ENCODE measurements at places on chromosomes 5 and 9. TPM values are rescaled to one million over a fixed set of nuclear protein-coding genes. Genes with fewer than 3 reads are reported as not detected.

TRIP13 gene
- total RNA-seq: 26.6 TPM

SPINK7 gene
- total RNA-seq: not detected

OTP gene
- total RNA-seq: not detected

ADAMTS13 gene
- 2.1 TPM for total RNA-seq

MLANA gene
- not detected for total RNA-seq

ZNG1F gene
- 8.6 TPM for total RNA-seq

NDST1 gene
- total RNA-seq: 0.18 TPM

PFN3 gene
- total RNA-seq: not detected

NIPAL4 gene
- 0.10 TPM for total RNA-seq

PCDHB2 gene
- total RNA-seq: not detected

N4BP3 gene
- 4.4 TPM for total RNA-seq

DNA sequence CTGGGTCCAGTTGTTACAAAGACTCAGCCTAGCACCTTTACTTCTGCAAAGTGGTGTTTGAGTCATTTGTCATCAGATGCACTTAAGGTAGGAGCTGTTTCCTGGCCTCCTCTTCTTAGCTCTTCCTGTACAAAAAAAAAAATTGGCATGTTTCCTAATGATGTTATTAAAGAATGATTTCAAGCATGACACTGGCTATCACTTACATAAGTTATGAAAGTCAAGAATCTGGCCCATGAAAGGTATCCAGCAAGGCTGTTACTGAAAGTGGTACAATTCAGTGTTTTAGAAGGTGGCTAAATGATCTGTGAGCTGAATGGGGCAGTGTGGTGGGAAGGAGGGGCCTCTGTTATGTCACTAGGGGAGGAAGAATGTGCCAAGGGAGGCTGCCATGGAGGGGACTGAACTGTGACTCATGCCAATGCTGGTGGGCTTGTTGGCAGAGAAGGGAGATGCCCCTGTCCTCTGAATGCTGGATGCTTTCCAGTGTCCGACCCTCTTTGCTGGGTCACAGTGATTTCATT, 175.1 kb upstream of the MAP1B start:
- DNase-seq: no peak

GRCh38 chr5:1345876-1346626, 1.2 kb upstream of the CLPTM1L start:
- no peak for DNase-seq

DNA sequence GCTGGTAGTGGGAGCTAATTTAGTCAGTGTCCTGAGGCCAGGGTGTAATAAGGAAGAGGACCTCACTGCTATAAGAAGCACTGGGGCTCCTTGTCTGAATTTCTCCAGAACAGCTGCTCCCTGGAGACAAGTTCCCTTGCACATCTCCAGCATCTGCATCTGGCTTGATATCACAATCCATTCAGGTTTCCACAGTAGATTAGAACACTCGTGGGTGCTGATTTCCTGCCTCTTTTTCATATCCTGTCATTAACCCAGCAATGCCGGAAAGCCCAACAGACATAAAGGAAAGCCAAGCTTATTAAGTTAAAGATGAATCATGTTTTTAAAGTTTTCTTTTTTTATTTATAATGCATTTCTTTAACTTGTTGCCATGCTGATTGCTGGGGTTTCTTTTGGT, 232.3 kb upstream of the WWC1 start:
- DNase-seq: no peak

DNA sequence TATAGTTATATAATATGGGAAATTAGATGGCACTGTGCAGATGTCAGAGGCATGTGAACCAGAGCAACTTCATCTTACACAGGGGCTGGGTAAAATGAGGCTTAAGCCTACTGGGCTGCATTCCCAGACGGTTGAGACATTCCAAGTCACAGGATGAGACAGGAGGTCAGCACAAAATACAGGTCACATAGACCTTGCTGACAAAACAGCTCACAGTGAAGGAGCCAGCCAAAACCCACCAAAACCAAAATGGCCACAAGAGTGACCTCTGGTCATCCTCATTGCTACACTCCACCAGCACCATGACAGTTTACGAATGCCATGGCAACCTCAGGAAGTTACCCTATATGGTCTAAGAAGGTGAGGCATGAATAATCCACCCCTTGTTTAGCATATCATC, 479.4 kb downstream of the TLR4 start:
- DNase-seq: no peak

DNA sequence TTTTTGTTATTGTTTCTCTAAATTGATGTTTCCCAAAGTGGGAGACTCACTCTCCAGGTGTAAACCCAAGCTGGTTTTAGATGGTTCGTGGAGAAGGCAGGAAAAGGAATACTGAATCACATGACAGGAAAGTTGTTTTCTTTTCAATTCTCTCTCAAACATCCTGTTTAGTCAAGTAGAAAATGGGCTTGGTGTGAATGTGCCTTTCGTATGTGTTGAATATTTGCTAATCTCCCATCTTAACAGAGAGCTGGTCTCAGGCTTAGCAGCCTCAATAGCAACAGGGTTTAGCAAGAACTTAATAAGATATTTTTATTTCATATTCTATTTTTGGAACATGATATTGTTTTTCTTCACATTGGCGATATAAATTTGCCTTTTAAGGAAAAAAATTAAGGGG, 119.7 kb downstream of the INSYN2B start:
- no peak for DNase-seq

DNA sequence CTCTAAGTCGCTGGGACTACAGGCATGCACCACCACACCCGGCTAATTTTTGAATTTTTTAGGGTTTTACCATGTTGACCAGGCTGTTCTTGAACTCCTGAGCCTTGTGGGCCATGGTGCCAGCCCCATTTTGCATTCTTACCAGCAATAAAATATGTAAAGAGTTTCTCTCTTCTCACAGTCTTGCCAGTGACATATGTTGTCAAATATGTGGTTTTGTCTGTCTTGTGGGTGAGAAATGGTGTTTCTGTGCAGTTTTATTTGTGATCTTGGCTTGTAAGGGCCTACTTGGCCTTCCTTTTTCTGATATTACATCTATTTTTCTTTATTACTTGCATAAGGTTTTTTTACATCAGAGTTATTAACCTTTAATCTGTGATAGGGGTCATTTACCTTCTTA, 47.1 kb downstream of the SPIN1 start:
- no peak for DNase-seq

DNA sequence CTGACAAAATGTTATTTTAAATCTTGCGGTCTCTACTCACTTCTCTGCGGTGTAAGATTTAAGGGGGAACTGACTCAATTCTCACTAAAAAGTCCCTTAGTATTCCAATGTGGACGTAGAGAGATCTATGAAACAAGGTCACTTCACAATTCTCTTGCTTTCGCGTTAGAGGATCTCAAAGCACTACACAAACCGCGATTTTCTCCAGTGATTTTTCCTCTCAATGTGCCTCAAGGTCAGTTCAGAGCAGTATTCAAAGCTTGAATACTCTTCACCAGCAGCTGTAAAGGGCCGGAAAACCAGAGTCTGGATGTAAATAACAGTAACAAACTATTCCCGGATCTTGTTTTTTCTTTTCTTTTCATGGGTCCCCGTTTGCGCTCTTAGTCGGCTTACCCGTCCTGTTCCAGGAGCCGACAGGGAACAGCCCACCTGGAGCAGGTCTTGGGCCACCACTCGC, 128.2 kb downstream of the TMEM161B start:
- peak; percentile 20 for DNase-seq

DNA sequence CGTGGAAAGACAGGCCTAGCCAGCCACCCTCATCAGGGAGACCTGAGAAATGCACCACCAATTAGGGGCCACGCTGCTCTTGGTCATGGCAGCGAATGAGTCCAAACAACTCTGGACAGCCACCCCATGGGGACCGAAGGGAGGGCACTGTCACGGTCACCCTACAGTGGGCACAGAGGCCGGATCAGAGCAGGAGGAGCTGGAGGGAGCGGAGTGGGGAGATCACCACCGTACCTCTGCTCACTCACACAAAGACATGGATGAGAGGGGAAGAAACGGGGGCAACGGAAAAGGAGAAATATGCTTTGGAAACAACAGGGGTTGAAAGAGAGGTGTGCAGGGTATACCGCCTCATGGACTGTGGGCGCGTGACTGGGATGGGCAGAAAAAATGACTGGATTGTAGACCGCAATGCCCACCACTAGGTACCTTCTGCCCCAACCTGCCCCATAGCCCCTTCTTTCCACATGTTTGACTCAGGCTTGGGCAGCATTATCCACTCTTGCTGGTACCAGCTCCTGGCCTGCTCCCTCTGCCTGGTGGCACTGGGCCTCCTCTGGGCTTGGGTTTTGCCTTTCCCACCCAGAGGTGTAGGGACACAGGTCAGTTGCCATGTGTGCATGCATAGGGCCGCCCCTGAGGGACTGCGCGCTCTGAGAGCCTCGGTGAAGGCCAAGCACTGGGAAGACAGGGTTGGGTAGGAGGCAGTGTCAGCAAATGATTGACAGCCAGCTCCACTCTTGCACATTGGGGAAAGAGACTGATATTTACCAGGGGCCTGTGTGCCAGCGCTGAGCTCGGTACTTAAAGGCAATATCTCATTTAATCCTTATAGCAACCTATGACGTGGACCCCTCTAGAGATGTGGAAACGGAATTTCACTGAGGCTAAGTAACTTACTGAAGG, 76.6 kb downstream of the CRB2 start:
- no peak for DNase-seq

GRCh38 chr5:116409591-116410296, 164.9 kb downstream of the SEMA6A start:
- DNase-seq: no peak

GRCh38 chr5:156109317-156110023, 217.5 kb upstream of the SGCD start:
- no peak for DNase-seq

GRCh38 chr5:13187186-13187585, 757.3 kb downstream of the DNAH5 start:
- DNase-seq: no peak

- peak; percentile 46 for DNase-seq
These were observed 27.9 kb upstream of the BASP1 start for GRCh38 chr5:17189381-17190036.

GRCh38 chr5:41172012-41172411, 41.3 kb downstream of the C6 start:
- no peak for DNase-seq

- no peak for DNase-seq
These were observed 23.4 kb downstream of the LARP1 start for GRCh38 chr5:154778534-154778933.

- no peak for DNase-seq
These were observed 4.4 kb upstream of the EXOC3 start for GRCh38 chr5:438481-438981.

DNA sequence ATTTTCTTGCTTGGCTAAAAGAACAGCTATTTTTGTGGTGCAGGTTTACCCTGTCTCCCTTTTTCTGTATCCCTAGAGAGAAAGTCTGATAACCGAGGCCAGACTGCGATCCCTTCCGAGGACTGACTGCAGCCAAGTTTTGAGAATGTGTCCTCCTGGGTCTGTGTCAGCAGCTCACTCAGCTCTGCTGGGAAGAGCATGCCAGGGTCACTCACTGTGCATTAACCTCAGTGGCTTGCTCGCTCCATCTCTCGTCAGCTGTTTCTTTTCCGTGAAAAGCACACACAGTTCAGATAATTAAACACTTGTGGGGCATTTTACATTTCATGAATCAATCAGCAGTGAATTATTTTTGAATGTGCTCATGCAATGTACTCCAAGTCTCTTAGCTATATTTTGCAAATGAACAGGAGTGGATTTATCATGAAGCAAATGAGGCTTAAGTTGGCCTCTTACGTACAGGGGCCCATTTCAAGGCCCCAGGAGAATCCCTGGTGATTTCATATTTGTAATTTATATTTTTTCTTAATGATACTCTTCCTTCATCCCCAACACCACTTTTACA, 252.1 kb downstream of the SMARCA2 start:
- DNase-seq: no peak

GRCh38 chr5:168013546-168013945, 277.9 kb upstream of the WWC1 start:
- DNase-seq: no peak

DNA sequence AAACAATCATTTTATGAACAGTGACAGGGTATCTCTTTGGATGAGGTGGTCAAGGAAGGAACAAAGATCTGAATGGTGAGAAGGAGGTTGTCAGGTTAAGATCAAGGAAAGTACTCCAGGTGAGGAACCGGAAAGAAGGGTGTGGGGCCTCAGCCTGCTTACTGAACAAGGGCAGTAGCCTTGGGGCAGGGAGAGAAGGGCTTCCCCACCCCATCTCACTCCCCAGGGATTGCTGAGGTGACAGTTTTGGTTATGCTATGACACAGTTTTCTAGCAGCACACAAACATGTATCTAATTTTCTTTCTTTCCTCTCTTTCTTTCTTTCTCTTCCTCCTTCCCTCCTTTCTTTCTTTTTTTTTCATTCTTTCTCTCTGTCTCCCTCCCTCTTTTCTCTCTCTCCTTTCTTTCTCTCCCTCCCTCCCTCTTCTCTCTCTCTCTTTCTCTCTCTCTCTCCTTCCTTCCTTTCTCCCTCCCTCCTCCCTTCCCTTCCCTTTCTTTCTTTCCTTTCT, 4.1 kb upstream of the HDHD3 start:
- DNase-seq: no peak

GRCh38 chr5:32315221-32316014, 2.7 kb upstream of the MTMR12 start:
- no peak for DNase-seq

DNA sequence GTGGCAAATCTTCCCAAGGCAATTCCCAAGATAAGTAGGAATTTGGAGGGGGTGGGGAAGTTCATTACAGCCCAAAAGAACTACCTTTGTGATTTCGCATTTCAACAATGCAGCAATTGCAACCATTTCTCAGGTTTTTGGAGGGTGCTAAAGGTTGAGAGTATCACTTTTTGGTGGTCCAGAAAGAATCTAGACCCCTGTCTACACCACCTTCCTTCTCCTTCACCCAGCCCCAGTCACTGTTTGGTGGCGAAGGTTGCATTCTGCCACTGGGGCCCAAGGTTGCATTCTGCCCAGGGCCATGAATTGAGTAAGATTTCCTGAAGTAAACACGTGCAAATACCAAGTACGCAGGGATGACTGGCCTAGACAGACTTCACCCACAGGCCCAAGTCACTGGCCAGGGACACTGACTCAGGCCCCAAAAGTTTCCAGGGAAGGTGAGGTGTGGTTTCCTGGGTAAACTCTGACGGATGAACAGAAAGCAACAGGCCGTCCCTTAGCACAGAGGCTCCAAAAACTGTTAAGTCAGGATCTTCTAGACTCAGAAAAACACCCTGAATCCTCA, 5.7 kb downstream of the PDE6A start:
- DNase-seq: no peak
